Stimulated activated CD4-positive, alpha-beta T cell treated with anti-CD3 and anti-CD28 coated beads, Interleukin-1b, Interleukin-23, amount 100 ng/mL, for 24 hours (primary cell): ENCODE measurements at places on chromosomes 1 and 21.
A peak's percentile ranks its signal among the peaks of the same experiment; 100 is the strongest.

GRCh38 chr1:157073944-157074685 is 25.5 kb downstream of the ETV3L start:
- peak; percentile 20 for DNase-seq

DNA sequence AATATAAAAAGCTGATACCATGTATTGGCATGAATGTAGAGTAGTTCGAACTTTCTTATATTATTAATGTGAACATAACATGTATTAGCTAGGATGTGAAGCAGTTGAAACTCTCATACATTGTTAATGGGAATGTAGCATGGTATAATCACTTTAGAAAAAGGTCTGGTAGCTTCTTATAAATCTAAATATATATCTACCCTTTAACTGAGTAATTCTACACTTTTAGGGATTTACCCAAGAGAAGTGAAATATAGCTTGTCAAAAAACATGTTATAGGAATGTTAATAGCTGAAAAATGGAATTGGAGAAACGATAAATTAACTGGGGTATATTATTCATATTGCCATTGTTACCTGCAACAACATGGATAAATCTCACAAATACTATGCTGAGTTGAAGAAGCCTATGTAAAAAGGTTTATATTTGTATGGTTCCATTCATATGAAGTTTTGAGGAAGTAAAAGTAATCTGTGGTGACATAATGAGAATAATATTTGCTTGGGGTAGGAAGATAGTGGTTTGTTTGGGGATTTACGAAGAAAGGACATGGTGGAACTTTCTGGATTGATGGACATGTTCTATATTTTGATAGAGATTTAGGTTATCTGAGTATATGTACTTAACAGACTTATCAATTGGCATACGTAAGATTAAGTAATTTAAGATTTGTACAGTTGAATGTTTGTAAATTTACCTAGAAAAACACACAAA is 76.6 kb downstream of the MAST2 start:
- no peak for DNase-seq

DNA sequence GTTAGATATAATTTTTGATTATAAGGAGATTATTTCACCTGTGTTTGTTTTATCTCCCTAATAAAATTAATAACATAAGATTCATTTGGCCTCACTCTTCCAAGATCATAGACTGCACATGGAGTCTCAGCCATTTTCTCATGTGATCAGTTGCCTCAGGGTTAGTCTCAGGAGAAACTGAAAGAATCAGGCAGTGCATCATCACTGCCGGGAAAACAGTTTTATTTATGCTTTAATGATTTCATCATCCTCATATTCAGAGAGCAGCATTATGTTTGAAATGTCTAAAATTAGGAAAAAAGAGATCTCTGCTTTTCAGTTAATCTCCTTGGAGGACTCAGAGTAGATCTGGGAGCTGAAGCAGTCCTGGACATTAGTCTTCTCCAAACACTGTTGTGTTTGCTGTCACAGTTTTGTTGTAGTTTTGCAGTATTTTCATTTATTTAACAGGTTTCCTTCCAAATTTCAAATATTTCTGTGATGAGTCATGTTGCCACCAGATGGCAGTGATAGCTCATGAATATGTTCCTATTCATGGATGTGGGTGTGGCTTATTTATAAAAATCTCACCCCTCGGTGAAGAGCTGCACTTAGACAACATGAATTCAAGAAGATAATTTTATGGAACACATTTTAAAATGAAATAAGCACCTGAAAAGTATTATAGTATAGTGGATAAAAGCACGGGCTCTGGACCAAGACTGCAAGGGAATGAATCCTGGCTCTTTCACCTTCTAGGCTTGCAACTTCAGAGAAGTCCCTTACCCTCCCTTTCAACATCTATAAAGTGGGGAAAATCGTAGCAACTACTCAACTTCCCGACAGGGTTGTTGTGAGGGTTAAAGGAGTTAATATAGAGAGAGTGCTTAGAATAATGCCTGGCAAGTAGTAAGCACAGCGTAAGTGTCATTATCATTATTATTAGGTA is 31.2 kb downstream of the CHD1L start:
- DNase-seq = no peak

DNA sequence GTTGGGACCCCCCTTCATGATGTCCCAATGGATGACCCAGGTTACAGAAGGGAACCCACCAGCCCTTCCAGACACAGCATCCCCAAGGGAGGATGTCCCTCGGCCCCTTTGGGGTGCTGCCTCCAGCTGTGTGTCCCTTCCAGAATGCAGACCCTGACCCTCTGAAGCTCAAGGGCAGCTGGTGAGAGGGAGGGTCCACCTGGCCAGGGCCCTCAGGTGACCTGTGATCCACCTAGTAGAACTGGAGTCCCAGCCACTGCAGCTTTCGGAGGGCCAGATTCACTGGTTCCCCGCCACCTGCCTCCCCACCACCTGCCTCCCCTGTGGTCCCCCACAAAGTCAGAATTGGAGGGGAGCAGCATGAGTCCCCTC is 9.6 kb upstream of the TFF1 start:
- DNase-seq = no peak

GRCh38 chr1:19347533-19348172 is 35.5 kb downstream of the SLC66A1 start:
- DNase-seq = no peak
